Activated naive CD4-positive, alpha-beta T cell treated with anti-CD3 and anti-CD28 coated beads, Interleukin-2, amount 10 ng/mL, durations not matched to agents 7 days and 5 days (primary cell): ENCODE measurements at places on chromosomes 4 and X.

GRCh38 chr4:11179796-11180195, 248.9 kb downstream of the HS3ST1 start:
- no peak for DNase-seq

DNA sequence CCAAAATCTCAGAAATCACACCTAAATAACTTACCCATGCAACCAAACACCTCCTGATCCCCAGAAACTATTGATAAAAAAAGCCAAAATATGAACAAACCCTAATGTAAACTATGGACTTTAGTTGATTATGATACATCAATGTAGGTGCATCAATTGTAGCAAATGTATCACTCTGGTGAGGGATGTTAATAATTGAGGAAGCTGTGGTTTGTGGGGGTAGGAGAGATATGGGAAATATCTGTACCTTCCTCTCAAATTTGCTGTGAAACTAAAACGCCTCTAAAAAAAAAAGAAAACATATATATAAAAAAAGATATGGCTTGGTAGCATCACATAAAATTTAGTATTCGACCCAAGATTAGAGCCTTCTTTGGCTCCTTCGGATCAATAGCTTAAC, 144.3 kb upstream of the CPEB2 start:
- no peak for DNase-seq

DNA sequence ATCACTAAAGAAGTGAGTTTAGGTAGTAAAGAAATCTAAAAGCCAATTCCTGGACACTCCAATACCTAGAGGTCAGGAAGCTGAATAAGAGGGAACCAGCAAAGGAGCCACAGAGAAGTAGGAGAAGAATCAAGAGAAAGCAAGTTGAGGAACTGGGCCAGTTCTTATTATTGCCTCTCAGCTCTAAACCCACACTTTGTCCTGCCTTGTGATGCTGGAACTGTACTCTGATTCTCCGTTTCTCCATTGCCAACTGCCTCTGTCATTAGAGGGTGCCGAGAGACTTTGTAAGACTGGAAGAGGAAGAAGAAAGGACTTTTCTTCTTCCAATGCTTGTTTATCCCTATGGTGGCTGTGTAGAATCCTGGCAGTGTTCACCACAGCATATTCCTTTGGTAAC, 38.6 kb downstream of the NSUN7 start:
- no peak for DNase-seq

- DNase-seq, result no peak
These were observed 856.9 kb downstream of the ADGRL3 start for GRCh38 chr4:62057031-62057430.

DNA sequence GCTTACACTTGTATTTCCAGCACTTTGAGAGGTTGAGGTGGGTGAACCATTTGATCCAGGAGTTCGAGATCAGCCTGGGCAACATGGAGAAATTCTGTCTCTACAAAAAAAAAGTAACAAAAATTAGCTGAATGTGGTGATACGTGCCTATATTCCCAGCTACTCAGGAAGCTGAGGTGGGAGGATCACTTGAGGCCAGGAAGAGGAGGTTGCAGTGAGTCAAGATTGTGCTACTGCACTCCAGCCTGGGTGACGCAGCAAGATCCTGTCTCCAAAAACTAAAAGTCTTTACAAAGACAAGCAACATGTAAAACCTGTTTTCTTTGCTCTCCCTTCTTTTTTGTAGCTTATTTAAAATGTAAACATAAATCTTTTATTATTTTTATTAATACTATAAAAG, 1156.1 kb downstream of the FAT4 start:
- DNase-seq, result no peak

DNA sequence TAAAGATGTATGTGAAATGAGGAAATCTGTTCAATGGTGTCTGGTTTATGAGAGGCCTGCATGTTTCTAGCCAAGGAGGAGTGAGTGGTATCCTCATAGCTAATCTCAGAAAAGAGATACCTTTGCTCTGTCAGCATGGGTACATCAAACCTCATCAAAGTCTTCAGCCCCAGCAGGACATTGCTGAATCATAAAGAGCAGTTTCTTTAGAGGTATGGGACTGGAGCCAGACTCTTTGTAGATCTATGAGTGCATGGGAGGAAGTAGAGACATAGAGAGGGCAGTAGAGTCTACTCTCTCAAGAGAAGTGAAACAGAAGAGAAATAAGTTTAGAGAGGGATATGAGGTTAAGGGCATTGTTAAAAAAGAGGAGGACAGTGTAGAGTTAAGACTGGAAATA, 1950.9 kb downstream of the ARAP2 start:
- no peak for DNase-seq

- DNase-seq, result peak; percentile 43
These were observed 44.0 kb downstream of the SLC25A5 start for GRCh38 chrX:119512146-119512800.

DNA sequence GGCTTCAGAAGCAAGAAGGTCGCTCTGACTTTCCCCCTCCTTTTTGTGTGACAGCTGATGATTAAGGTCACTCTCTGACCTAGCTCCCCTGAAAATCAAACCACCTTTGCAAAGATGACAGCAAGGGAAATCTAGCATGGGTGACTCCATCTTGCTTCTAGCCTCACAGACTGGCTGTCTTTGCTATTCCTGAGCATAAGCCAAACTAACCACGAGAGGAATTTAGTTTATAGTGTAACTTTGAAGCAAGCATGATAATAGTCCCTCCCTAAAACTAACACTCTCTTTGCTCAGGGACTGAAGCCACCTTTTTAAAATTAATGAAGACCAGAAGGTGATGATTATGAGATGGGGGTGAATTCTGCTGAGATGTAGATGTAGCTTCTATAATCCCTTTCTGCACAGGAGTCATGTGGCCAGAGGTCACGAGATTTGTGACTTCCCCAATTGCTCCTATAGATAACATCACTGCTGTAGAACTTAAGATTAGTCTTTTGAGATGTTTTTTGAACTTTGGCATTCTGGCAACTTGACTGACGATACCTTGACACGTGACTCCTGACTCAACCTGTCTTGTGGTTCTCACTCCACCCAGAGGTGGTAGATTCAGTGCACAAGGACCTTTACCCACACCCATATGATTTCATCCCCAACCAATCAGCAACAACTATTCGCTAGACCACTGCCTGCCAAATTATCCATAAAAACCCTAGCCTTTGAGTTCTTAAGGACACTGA, 14.9 kb upstream of the PDE5A start:
- DNase-seq, result no peak

GRCh38 chr4:116073051-116073450, 959.6 kb upstream of the NDST4 start:
- DNase-seq, result no peak

DNA sequence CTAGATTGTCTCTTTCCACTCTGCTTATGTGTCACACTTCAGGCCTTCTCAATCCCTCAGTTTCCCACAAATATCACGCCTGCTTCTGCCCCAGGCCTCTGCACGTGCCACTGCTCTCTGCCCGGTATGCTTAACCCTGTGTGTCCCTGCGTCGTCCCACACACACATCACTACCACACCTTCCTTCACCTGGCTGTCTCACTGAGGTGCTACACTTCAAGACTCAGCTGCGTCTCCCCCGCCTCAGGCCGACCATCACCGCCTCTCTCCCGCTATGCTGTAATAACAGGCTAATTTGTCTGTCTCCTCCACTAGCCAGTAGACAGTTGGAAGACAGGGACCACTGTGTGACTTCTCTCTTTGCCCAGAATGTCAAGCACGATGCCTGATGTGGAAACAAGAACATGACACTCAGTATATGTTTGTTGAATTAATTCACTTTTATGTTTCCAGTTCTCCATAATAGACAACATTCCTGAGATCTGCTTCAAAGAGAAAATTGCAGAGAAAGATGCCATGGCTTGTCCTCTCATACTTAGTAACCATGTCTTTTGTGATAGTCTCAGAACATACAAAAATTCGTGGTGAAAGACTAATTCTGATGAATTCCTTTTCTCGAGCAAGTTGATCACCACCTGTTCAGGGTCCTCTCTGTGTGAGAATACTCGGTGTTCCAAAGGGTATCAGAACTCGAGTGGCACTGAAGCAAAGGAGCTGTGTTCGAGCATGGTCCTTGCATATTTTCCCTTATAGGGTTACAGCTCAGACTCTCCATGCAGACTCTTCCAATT, 54.2 kb downstream of the AFAP1 start:
- DNase-seq, result no peak

- no peak for DNase-seq
These were observed 47.2 kb downstream of the FGFBP1 start for GRCh38 chr4:15891312-15891711.

- no peak for DNase-seq
These were observed 1.9 kb downstream of the ARHGAP10 start for GRCh38 chr4:147733716-147734344.

DNA sequence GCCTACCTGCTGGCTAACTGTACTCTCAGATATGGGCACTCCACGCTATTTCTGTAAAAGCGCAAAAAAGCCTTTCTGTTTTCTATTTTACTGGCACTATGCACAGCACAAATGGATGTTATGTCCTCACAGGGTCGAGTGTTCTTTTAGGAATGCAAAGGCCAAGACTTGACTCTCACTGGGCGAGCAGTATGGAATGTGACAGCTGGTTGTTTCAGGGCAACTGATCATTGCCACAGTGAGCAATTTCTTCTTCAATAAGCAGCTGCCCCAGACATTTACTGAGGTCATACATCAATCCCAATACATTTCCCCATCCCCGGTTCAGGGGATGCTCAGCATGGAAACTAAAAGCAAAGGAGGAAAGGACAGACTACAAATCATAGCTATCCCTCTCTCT, 58.2 kb downstream of the PDE5A start:
- no peak for DNase-seq

DNA sequence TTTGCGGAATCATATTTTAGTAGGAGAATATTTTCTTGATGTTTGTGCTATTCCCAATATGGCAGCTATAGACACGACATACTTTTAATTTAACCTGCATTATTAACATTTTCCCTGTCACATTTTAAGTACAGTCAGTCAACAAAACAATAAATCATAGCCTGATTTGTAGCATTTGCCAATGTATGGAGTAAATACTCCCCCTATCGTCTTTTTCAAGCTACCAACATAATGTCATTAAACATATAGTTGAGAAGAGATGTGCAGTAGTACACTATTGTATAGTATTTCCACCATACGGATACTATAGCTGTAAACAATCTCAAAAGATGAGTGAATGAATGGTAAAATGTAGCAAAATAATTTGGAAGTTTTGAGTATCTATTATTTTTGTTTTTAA, 303.7 kb upstream of the MAGEB2 start:
- no peak for DNase-seq

GRCh38 chr4:71944956-71945355, 86.8 kb upstream of the NPFFR2 start:
- no peak for DNase-seq

GRCh38 chr4:119835613-119835910, 207.0 kb upstream of the PDE5A start:
- no peak for DNase-seq

- DNase-seq, result no peak
These were observed 198.7 kb downstream of the TMA16 start for GRCh38 chr4:163693211-163693610.

GRCh38 chr4:3211866-3212265, 37.1 kb upstream of the MSANTD1 start:
- no peak for DNase-seq

DNA sequence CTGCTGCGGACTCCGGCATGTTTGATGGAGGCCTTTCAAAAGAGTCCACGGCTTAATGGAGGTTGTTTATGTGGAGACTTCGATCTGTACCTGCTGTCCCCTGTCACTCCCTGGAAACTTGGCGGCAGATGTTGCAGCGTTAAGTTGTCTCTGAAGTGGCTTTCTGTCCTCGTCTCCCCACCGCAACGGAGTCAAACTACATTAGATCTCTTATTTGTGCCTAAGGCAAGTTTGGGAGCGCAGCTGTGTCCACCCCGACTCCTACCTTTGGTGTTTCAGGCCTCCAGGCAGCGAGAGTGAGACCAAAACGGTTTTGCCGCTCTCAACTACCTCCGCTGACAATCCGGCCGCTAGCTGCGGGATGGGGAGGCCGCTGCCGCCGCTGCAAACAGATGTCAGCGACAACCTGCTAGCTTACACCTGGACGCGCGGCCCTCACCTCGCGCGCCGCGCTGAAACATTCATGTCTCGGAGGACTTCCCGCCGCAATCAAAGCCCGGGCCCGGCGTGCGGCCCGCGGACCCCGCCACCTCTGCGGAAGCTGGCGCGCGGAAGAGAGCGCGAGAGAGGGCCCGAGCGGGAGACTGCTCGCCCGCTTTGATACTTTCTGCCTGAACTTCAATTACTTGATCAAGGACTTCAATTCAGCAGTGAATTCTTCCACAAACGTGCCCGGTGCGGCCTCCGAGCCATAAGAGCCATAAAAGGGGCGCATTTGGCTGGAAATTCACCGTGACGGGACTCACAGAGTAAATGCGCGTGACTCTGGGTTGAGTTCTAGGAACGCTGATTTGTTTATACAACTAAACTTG, 108.4 kb downstream of the ANTXR2 start:
- DNase-seq, result no peak

DNA sequence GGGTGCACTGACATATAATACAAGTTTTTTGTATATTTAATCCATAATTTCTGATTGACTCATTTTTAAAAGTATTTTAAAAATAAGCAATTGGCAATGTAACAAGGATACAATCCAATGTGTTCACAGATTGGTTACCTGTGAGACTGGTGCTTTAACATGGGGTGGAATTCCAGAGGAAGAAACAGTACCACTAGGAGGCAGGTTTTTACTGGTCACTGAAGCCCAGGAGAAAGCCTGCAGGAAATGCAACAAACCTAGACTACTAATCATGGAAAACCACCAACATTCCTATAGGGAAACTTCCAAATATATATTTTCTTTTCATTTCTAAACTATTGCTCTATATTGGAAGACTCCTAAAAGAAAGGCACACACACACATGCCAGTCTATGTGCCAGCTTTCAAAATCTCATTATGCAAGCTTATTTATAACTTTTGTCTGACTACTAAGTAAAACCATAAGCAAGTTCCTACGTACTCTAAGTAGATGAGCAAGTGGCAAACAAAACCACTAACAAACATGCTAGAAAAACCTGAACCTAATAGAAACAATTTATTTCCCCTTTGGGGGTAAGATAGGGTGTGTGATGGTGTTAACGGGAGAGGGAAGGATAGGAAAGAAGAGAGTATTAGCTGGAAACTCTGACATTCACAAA, 19.2 kb downstream of the G3BP2 start:
- DNase-seq, result no peak

- DNase-seq, result no peak
These were observed 29.1 kb upstream of the UTP14A start for GRCh38 chrX:129876771-129877305.

GRCh38 chr4:174263445-174263736, 20.1 kb downstream of the FBXO8 start:
- DNase-seq, result no peak

GRCh38 chrX:111098874-111099273, 2.9 kb downstream of the PAK3 start:
- DNase-seq, result peak; percentile 70
